ENCODE measurements at places on chromosomes 5 and 9. TPM values are rescaled to one million over a fixed set of nuclear protein-coding genes. Genes with fewer than 3 reads are reported as not detected.

The PCDHB11 gene
- polyA plus RNA-seq: 6.3 TPM

The ERAP2 gene
- polyA plus RNA-seq: 10.4 TPM

The LCN6 gene
- polyA plus RNA-seq: not detected

GRCh38 chr9:115998666-115999065 lies 154.9 kb upstream of the PAPPA start:
- DNase-seq: no peak

DNA sequence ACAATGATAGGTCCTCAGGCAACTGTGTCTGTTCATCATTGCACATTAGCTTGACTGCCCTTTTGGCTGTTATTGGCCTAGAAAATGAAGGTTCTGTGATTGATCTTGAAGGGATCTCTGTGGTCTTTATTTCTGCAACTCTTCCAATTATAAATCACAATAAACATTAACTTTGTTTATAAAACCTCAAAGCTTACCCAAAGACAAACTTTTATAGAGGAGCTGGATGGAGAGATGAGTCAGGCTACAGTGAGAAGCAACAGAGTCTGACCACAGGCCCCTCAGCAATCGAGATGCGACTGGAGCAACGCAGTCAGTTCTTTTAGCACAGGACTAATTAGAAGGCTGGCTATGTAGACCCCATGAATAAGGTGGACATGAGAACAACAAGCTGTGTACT lies 5.3 kb downstream of the MACROH2A1 start:
- no peak for DNase-seq

- DNase-seq: no peak
These were observed 153.9 kb downstream of the CSNK1G3 start for GRCh38 chr5:123665822-123666371.

DNA sequence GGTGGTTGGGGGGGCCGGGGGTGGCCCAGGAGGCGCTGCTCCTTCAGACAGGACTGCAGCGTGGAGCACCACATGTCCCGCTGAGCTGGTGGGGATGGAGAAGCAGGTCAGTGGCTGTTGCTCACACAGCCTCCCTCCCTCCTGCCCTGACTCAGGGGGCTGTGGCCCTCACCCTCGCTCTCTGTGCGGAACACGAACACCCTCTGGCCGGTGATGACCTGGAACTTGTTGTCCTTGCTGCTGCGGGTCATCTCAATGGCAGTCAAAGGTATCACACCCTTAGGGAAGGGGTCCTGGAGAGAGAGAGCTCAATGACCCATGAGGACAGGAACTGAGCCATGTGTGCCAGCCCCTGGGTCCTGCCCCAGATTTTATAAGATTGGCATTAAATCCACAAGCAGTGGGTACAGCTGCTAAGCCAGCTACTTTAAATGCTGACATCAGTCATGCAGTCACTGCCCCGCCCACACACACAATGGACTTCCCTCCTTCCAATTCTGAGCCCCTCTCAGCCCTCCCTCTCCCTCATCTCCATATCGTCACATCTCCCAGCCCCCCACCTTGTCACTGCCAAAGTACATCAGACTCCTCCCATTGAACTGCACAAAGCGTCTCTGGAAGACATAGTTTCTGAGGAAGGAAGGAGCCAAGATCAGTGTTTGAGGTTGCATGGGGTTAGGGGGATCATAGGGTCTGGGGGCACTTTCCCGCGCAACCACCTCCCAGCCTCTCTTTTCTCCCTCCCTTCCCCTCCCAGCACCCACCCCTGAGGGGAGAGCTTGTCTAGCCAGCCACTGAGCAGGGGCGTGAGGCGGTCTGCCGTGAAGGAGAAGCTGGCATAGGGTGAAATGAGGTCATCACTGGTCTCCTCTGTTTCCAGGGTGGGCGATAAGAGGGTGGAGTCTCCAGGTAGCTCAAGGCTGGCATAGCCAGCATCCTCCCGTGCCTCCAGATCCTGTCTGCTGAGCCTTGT lies 8.9 kb downstream of the ARAP3 start:
- DNase-seq: no peak

Data from left renal pelvis (tissue), 4 donors.